ENCODE measurements at places on chromosomes 3 and 15. TPM values are rescaled to one million over a fixed set of nuclear protein-coding genes. Genes with fewer than 3 reads are reported as not detected.

DNA sequence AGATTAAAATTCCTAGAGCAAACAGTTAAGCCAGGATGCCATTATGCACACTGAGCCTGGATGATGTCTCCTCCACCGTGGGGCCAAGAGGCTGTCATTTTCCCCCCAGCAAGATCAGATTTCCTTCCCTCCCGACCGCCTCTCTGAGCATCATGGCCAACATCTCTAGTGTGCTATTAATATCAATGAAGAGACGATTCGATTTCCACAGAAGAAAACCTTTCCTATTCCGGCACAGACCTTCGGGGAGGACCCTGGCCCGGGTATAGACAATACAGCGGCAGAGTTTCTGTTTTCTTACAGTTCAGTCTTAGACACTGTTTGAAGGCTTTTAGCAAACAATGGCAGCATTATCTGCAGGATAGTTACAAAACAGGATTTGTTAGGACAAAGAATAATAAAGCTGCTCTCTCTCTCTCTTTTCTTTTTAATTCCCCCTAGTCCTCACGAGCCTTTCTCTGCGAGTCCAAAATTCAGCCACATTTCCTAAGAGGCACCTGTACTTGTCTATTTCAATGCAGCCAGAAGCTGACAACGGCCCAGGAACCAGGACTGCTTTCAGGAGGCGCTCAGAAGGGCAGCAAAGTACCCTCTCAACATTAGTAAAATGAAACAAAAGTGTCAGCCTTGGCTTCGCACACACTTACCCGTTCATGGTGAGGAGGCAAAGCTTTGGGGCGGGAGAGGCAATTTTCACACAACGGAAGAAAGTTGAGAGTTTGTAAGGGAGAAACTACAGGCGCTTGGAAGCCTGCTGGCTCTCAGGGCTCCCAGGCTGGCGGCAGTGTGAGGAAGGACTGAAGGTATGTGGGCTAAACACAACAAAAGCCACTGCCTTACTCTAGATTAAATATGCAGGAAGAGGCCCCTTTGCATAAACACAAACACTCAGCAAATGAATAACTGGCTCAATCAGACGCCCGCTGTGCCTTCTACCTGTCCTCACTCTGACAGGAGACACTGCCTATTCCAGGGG, 278.0 kb downstream of the FOXP1 start:
- DNase-seq = peak; percentile 44

- DNase-seq = no peak
Observed at GRCh38 chr3:25007974-25008658, 419.9 kb upstream of the RARB start.

Gene DCLK3
- not detected for total RNA-seq

GRCh38 chr3:4934050-4934449, 45.2 kb upstream of the BHLHE40 start:
- no peak for DNase-seq

GRCh38 chr3:120182613-120183511, 88.6 kb upstream of the GSK3B start:
- peak; percentile 26 for DNase-seq

- no peak for DNase-seq
Observed at GRCh38 chr15:92690395-92690794, 34.8 kb upstream of the FAM174B start.

- no peak for DNase-seq
Observed at GRCh38 chr15:100348578-100348977, 6.8 kb upstream of the ADAMTS17 start.

Gene CCDC191
- 2.0 TPM for total RNA-seq

DNA sequence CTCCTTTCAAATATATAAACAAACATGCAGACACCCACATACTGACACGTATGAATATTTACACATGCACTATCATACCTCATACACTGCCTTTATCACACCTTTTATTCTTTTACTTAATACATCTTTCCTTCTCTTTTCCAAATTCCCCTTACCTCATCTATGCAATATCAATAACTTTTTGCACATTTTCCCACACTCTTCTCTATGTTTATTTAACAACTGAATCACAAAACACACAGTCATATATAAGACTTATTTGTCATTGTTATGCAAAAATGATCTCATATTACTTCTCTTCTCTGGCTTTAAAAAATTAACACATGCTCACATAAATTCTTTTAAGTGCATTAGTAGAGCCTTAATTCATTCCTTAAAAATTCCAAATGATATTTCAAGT, 461.4 kb downstream of the DIPK2A start:
- no peak for DNase-seq

- DNase-seq = no peak
Observed at GRCh38 chr15:100787567-100788417, 91.8 kb upstream of the ALDH1A3 start.

Gene SLC28A2
- not detected for total RNA-seq

- DNase-seq = no peak
Observed at GRCh38 chr15:99238849-99239248, 10.5 kb downstream of the TTC23 start.

DNA sequence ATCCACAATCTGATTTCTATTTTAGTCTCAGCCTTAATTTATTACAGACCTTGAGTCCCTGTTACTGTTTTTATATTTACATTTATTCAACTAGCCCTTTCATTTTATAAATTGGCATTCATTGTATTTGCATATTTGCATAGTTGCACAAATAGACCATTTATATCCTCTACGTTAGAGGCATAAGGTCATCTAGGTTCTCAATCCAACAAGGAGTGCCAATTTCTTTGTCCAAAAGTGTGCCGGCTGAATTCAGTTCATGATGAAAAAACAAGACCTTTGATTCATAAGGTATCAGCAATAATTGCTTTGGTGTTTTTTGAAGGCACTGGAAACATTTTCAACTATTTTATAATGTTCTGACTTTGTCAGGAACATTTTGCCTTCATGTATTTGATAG, 33.9 kb upstream of the NANOGP8 start:
- no peak for DNase-seq

DNA sequence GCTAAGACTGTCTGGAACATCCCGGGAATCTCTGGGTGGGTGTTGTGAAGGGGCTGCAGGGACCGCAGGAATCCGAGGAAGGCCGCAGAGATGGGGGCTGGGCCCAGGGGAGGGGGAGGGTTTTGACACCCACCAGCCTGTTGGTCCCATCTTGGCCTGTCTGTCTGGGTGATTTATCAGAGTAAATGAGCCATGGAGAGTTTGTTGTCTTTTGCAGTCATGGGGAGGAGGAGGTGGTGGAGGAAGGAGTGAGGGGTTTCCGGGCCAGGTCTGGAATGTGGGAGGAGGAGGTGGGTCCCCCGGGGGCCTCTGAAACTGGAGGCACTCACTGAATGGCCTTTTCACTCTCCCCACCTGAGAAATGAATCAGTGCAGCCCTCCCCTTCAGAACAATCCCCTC, 11.5 kb downstream of the SEMA3F start:
- no peak for DNase-seq

Gene VWA5B2
- not detected for total RNA-seq

Gene TRPM1
- total RNA-seq = not detected

Gene CIAO2A
- 105 TPM for total RNA-seq

GRCh38 chr3:157082305-157082982, 77.5 kb downstream of the CCNL1 start:
- no peak for DNase-seq

DNA sequence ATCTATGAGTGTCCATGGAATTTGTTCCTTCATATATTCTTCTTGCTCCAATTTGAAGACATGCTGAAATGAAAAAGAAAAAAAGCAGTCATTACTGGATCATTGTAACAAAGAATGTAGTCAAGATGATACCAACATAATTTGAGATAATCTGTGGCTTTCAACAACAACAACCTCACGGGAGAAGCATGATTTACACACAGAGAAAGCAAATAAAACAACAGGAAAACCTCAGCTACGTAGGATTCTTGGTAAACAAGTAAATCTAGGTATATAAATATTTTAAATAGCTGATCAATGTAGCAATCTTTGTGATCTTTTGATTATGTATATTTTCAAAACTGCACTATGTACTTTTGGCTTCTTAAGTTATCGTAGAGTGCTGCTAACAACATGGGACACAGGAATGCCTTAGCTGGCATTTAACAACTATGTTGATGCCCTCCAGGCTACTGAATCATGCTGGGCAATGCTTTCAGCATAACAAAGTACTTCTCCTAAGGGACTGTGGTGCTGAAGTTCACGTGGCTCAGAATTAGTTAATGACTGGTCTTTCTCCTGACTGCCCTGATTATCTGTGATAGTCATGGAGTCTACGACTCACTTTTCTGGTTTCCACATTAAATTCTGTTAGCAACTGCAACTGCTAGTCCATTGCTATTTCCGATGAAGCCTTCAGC, 96.5 kb upstream of the MYO5C start:
- no peak for DNase-seq

Gene IGSF10
- total RNA-seq = not detected

Gene ROBO2
- total RNA-seq = not detected

- no peak for DNase-seq
Observed at GRCh38 chr15:77865701-77866100, 211.8 kb downstream of the TBC1D2B start.

Gene ZNF501
- total RNA-seq = 1.6 TPM

GRCh38 chr3:13189639-13190377, 116.6 kb upstream of the IQSEC1 start:
- DNase-seq = peak; percentile 49

GRCh38 chr3:45224824-45225464, 1.1 kb downstream of the TMEM158 start:
- peak; percentile 57 for DNase-seq

DNA sequence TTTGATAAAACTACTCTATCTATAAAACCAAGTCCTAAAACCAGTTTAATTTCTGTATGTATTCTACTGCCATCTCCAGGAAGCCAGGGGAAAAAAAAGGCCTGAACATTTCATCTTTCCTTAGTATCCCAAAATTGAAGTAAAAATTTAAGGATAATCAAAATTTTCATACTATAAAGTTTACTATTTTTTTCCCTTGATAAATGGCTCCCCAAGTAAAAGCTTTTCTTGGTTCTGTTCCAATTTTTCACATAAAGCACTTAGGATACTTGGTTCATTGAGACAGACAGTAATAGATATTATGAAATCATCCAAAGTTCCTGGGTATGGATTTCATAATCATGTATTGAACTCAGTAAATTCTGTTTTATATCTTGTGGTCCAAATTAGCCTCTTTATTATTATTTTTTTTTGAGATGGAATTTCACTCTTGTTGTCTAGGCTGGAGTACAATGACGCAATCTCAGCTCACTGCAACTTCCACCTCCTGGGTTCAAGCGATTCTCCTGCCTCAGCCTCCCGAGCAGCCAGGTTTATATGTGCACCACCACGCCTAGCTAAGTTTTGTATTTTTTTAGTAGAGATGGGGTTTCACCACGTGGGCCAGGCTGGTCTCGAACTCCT, 34.5 kb downstream of the ICE2 start:
- DNase-seq = no peak

Gene ZPLD1
- total RNA-seq = not detected

- DNase-seq = peak; percentile 99
Observed at GRCh38 chr15:99733268-99734039, at the start of gene LYSMD4. Gene LYSMD4 (minus strand): TSS chr15:99733437. CDS start chr15:99731999, 1,438 bp downstream.

- DNase-seq = no peak
Observed at GRCh38 chr3:197064771-197065170, 35.2 kb upstream of the MELTF start.

DNA sequence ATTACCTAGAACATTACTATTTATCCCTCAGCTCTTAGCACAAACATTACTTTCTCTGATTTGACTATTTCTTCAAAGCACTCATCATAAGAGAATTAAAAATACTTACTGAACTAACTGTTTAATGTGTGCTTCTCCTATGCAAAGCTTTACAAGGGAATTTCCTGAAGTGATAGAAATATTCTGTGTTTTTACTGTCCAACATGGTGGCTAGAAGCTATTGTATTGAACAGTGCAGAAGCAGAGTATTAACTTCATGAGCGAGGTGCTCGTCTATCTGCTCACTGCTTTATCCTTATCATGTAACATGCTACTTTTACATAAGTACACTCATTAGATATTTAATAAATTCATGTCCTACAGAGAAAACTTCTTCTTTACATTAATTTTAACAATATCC, 239.1 kb downstream of the ISL2 start:
- no peak for DNase-seq

Gene RPL15
- total RNA-seq = 2,959 TPM

All from activated naive CD4-positive, alpha-beta T cell treated with anti-CD3 and anti-CD28 coated beads for 36 hours (primary cell).